NT2/D1 (cell line): ENCODE measurements at places on chromosomes 2 and 18.

DNA sequence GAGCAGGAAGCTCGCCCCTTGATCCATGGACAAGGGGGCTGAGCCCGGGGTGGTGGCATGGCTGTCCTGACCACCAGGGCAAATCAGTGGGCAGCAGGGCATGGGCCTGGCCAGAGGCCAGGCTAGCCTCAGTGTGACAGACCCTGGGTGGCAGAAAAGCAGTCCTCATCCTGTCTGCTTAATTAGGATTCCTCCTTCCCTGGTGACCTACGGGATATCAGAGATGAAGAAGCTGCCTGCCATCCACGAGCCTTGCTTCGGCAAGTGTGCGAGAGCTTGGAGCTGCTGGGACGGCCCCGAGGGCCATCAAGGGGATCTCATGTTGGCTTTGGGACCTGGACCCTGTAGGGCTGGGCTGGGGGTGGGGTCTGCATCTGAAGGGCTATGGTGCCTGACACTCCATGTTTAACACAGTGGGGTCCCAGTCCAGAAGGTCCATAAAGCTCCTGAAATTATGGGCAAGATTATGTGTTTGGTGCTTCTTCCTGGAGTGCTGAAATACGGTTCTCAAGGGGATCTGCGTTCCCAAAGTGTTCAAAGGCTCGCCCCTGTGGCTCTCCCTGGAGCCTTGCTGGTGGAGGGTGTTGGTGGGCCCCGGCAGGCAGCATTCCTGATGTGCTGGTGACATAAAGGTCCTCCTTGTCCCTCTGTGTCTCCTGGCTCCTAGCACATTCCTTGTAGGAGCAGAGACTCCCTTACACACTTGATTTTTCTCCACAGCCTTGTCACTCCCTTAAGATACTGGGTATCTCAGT, 52.6 kb downstream of the KCNIP3 start:
- DNase-seq: no peak

GRCh38 chr2:58319481-58319880, 78.4 kb upstream of the FANCL start:
- DNase-seq: no peak

DNA sequence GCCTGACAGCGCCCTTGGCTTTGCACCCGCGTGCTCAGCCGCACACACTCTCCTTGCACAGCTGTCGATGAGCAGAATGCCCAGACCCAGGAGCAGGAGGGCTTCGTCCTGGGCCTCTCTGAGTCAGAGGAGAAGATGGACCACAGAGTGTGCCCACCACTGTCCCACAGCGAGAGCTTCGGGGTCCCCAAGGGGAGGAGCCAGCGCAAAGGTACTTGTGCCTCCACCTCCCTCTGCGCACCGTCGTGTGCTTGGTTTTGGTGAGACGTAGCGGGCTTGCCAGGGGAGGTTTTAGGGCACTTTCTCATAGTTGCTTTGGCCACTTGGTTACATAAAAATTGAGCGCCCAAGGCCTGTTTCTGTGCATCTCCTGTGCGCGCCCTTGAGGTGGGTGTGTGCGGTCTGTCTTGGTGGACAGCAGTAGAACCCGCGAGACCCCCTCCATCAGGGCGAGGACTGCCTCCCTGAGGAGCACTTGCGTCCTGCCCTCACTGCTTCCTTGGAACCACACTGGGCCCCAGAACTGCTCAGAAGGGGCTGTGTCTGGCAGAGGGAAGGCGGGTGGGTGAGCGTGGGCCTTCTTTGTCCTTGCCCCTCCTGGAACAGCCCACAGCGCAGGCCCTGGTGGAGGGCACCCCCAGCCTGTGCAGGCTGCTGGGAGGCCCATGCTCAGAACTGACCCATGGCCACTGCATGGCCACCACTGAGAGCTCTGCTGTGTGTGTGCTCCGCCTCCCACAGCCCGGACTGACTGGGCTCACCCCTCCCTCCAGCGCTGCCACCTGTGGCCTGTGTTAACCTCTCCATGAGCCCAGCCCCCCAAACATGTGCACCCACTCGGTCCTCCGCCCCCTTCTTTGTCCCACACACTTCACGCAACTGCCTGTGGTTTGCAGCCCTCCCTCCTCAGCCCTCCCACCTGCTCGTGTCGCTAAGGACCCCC, 95.9 kb downstream of the DGKD start:
- no peak for DNase-seq

DNA sequence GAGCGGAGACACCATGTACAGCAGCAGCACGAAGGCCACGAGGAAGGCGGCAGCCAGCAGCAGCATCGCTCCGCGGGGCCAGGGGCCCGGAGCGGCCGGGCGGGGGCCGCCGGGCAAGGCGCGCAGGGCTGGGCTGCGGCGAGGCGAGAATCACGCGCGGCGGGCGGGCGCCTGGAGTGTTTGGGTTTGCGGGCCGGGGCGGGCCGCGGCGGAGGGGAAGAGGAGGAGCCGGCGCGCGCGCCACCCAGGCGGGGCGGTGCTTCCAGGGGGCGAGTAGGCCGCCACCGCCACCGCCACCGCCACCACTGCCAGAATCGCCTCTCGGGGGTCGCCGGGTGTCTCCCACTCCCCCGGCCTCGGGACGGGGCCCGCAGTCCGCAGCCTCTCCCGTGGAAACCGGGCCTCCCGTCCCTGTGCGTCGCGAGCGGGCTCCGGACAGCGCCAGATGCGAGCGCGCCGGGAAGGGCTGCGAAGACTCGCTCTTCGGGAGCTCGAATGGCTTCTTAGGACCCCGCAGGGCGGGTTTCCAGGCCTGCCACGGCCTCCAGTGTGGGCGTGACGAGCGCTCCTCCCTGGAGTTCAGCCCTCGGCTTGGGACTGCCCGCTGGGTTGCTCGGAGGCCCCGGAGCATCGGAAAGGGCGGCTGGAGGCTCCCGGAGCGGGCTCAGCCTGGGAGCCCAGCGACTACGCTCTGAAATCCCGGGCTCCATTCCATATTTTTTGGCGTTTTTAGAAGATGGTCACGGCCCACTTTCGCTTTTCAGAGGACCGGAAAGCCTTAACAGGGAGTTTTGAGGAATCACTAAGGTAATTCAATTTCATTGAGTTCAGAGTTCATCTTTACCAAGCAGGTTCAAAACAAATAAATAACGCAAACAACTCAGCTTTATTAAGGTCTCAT, at the start of gene KDSR:
Gene KDSR, minus strand, starts transcription at position 154 of the 901 bp plus-strand sequence. Its CDS starts 88 bp downstream, at position 66.
- DNase-seq: peak; percentile 85

DNA sequence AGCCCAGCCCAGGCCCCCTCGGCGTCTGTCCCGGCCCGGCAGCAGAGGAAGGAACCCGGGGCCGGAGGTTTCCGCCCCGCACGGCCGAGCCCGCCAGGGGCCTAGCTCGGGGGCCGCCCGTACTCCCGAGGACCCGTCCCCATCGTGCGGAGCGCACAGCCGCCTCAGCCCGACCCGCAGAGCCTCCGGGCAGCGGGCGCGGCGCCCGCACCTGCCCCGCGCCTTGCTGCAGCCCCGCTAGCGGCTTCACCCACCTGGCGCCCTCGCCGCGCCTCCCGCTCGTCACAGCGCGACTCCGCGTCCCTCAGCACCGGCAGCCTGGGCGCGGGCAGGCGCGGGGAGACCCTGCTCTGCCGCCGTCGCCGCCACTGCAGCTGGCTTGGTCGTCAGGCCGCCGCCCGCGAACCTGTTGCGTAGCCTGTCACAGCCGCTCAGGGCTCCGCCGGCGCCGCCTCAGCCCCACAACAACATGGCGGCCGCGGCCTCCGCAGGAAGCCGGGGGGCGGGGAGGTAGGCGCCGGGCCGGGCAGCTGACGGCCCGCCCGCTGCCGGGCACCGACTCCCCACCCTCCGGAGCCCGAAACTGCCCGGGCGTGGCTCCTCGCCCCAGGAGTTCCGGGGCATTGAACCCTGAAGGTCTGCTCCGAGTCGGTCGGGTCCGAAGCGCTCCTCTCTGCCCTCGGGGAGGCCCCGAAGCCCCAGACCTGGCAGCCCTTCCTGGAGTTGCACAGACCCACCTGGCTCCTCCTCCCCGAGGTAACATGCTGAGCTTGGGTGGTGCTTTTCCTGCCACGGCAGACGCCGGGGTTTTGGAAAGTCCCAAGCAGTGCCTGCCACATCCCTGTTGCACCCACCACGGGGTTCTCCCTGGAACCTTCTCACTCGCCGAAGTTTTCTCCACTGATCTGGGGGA, at the start of gene ITSN2:
Gene ITSN2, minus strand, starts transcription at position 487 of the 913 bp plus-strand sequence. CDS start 32,454 bp downstream, outside the sequence.
- DNase-seq: peak; percentile 60

DNA sequence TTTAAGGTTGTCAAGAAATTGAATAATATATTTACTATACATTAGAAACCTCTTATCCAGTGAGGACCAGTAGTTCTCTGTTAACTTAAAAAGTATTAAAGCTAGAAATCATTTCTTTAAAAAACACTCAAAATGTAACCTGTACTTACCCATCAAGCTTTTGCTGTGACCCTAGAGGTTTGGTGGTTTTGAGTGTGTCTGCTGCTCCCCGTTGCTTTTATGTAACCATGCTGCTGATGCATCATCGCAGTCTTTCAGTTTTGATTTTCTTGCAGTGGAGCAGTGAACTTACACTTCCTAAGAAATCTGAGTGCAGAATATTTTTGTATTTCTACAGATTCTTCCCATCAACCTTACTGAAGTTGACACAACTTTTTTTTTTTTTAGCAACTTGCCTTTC, 34.2 kb downstream of the MRPS9 start:
- DNase-seq: no peak

- DNase-seq: no peak
Observed at GRCh38 chr2:150621526-150622213, 134.2 kb upstream of the RND3 start.

DNA sequence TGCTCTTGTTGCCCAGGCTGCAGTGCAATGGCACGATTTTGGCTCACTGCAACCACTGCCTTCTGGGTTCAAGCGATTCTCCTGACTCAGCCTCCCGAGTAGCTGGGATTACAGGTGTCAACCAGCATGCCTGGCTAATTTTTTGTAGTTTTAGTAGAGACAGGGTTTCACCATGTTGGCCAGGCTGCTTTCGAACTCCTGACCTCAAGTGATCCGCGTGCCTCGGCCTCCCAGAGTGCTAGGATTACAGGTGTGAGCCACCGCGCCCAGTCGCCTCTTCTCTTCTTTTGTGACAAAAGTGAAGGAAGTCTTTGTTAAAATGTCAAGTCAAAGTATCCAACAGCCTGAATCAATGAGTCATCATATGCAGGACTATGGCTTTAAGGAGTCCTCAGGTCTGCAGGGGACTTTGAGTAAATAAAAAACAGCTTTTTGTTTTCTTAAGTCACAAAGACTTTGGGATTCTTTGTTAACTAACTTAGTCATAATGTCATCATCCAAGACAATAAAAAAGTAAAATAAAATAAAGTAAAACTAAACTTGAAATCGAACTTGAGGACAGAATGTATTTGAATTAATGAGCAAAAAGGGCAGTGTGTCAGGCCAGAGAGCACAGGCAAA, 1153.2 kb downstream of the SUCLG1 start:
- DNase-seq: no peak

- no peak for DNase-seq
Observed at GRCh38 chr2:114727012-114727411, 284.6 kb downstream of the DPP10 start.
